ENCODE measurements at places on chromosomes 6 and 20. TPM values are rescaled to one million over a fixed set of nuclear protein-coding genes. Genes with fewer than 3 reads are reported as not detected.

Gene TSBP1
- total RNA-seq, result not detected

Gene TBX18
- total RNA-seq, result 20.5 TPM

Gene CST4
- not detected for total RNA-seq

Gene PTPRK
- total RNA-seq, result 17.7 TPM
